Stimulated activated CD4-positive, alpha-beta T cell treated with anti-CD3 and anti-CD28 coated beads, Interleukin-15, amount 100 ng/mL, for 1 hour (primary cell): ENCODE measurements at places on chromosomes 2 and 18.

DNA sequence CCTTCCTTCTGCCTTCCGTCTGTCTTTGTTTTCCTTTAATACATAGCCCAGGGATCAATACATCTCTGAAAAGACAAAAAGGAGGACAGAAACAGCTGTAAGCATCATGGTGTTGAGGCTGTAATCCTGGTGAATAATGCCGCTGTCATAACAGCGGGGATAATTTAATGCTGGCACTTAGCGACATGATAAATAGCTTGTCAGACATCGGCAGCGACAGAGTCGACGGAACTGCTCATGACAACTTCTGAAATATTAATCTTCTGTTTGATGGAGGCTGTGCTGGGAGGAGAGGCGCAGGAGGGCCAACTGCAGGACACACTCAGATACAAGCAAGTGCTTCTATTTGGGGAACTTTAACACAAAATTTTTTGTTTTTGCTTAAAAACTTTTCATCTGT is 602.2 kb downstream of the GALR1 start:
- no peak for DNase-seq

DNA sequence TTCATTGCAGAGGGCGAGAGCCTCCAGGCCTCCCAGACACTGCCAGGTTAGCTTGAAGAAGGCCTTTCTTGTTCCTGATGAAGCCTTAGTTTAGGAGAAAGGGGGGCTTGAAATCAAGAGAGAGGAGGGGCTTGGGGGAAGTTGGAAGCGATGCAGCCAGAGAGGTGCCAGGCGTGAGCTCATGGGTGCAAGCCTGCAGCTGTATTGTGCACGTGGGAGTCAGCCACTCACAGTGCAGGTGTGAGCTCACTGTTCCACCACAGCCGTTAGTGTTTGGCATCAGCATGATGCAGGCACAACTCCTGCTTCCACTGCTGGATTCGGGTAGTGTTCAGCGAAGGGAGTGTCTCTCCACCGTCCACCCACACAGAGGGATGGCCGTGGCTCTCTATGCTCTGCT is 68.4 kb upstream of the ALPP start:
- DNase-seq, result no peak

- no peak for DNase-seq
These were observed 82.6 kb downstream of the ASB1 start for GRCh38 chr2:238509151-238509835.

DNA sequence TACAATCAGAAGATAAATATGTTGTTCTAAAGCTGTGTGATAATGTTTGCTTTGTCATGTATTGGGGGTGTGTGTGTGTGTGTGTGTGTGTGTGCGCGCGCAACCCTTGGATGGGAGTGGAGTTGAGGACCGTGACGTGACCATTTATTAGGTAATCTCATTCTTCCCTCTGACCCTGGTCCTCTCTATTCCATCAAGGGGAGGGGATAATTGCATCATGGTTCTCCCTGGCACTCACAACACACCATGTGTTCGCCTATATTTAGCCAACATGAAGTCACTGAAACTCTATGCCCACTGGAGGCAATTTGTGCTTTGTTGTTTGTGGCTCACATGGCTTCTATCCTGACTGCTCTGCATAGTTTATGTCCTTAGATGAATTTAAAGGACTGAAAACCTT is 79.8 kb upstream of the LRPPRC start:
- DNase-seq, result no peak

DNA sequence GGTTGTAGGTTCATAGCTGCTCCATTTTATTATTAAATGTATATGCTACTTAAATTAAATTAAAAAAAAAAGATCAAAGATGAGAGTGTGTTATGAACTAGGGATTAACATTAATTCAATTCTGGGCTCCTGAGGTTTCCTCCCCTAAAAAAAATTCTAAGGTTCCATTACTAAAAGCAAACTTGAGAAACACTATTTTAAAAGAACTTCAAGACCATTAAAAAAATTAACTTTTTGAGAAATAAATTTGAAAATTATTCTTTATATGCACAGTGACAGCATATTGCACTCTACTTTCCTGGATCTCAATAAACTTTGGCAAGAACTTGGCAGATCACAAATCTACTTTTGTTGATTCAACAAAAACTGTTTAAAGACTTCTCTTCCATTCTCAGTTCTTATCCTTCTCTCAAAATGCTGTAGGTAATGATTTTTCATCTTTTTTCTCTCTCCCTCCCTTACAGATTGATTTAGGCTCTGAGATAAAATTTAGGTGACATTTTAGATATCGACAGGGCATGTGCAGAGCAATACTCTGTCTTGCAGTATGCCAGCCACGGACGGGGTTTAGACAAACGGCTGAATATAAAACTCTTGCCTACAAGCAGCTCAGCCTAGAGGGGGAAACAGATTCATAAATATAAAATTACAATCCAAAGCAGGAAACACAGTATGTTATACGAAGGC is 592 bp upstream of the MARS2 start:
- DNase-seq, result no peak

DNA sequence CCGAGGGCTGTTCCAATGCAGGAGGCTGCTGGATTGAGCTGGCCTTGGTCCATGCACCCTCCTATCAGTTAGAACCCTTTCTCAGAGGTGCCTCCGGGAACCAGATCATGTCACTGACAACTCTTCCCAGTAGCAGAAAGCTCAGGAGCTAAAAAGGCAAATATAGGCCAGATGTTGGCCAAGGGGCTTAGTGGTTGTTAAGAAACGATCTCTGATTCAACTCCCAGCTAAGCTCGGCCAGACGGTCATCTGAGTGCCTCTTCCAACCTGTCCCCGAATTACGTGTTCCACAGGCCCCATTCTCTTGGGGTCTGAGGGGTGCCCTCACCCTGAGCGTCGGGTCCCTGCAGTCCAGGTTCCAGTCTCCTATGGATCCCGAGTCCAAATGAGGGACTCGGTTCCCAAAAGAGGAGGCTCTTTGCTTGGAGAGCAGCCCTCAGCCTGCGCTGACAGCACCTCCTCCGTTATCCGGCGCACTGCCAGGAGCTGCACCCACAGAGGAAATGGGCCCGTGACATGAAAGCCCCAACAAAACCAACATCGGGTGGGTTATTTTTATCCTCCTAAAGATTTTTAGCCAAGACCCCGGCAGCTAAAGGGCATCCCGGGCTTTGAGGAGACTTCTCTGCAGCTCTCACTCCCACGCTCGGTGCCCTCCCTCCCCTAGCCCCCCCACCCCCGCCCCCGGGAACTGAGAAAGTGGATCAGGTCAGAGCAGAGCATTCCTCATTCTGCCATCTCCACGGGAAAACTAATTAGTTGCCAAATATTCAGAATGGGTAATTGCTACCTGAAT is 106.6 kb upstream of the ID2 start:
- no peak for DNase-seq

- no peak for DNase-seq
These were observed 176.0 kb upstream of the NDUFV2 start for GRCh38 chr18:8926464-8926863.

DNA sequence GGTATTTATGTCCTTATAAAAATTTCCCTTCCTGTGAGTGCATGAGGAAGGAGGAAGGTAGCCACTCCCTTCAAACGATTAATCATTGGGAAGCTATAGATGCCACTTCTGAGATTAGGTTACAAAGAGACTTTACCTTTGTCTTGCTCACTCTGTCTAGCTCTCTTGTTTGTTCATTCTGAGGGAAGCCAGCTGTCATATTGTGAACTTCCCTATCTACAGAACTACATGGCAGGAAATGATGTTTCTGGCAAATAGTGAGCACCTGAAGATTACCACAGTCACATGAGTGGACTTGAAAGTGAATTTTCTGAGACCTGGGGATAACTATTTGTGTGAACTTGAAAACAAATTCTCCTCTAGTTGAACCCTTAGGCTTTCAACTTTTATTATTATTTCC is 776.8 kb downstream of the CCDC85A start:
- DNase-seq, result no peak

- no peak for DNase-seq
These were observed 8.1 kb upstream of the CCDC74B start for GRCh38 chr2:130152816-130153595.

GRCh38 chr2:85409845-85410583 is at the start of gene CAPG:
TSS of gene CAPG (minus strand) at chr2:85410366. CDS start at chr2:85402145, 8,221 bp downstream.
- DNase-seq, result no peak

DNA sequence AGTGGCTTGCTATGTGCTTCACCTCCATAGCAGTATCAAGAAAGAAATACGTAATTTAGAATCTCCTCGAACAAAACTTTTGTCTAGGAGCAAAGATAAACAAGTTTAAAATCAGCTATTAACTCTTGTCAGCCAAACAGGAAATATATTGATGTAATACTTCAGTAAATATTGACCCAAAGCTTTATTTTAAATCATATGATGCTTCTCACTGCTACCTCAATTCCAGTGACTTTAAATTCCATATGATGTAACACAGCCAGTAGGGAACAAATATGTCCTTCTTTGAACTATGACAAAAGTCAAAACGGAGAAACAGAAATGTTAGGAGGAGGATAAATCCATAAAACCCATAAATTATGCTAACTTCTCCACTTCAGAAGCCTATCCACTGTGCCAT is 7.2 kb downstream of the RNF103 start:
- DNase-seq, result no peak

DNA sequence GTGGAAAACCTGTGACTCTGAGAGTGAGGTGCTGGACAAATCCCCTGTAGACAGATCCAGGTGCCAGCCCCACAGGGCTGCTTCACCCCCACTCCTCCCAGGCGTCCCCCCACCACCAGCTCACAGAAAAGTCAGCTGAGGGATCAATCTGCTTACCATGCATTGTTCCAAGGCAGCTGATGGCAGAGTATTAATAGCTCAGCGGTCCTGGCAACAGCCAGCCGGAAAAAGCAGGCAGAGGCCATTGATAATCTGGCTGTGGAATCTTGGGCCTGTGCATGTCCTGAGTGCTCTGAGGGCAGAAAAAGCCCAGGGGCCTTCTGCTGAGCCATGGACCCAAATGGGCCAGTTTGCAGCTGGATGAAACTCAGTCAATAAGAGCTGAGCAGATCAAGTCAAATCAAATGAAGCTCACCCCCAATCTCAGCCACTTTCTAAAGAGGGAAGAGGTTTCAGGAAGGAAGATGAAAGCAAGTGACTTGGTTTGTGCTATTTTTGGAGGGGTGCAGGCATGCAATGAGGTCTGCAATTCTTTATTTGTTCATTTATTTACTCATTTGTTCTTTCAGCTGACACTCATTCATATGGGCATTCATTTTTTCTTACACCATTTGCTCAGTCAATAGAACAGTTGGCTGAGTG is 63.4 kb downstream of the GYPC start:
- DNase-seq, result no peak

GRCh38 chr18:38941711-38942561 is 1376.3 kb upstream of the CELF4 start:
- no peak for DNase-seq

DNA sequence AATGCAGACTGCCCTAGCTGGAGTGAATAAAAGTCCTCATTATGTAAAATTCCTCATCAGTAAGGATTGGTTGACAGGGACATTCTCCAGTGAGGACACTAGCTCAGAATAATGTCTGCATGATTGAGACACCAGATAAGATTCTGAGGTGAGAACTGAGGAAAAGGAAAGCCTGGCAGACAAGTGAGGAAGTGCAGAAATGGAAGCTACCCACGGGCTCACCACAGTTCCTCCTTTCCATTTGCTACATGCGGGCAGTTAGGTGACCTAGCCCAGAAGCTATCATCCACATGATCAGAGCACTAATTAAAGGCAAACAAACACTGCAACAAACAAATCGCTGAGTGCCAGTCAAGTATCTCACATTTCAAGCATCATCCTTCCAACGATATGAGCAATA is 27.7 kb downstream of the NETO1 start:
- no peak for DNase-seq

- DNase-seq, result no peak
These were observed 212.6 kb downstream of the TNS1 start for GRCh38 chr2:217790195-217790594.

DNA sequence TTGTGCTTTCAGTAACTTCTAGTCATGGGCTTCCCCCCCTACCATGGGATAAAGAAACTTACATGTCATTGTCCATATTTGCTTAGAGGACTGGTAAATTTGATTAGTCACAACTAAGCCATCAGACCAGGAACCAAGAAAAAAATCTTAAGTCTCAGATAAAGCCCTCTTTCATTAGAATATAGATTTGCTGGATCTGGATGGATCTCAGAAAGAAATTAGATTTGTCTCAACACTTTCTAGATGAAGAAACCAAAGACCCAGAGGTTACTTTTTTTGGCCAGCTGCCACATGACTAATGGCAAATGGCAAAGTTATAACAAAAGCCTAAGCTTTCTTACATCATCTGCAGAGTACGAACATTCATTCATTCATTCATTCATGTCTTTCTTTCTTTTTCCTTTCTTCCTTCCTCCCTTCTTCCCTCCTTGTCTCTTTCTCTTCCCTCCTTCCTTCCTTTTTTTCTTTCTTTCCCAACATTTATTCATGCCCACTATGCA is 60.2 kb downstream of the CDCA7 start:
- DNase-seq, result no peak

GRCh38 chr18:4016391-4017049 is 438.6 kb downstream of the DLGAP1 start:
- no peak for DNase-seq

DNA sequence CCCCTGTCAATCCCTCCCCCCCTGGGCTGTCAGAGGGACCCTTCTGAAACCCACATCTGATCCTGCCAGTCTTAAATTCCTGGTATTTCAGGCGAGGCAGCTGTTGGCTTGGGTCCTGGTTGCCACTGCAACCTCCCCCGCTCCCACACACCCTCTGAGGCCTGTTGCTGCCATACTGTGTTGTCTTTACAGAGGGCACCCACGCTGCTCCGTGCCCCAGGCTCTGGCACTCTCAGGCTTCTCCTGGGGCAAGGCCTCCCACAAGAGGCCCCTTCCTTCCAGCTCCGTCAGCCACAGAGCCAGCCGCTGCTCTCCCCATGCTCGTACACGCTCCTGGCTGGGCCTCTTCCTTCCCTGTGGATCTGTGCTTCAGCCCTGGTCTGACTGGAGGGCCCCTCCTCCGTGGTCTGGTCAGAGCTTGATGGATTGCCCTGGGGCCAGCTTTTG is 8.6 kb downstream of the CABLES1 start:
- no peak for DNase-seq

GRCh38 chr2:101238930-101239759 is 13.5 kb upstream of the CNOT11 start:
- no peak for DNase-seq

- no peak for DNase-seq
These were observed 20.0 kb upstream of the FBLN7 start for GRCh38 chr2:112118148-112118547.

- DNase-seq, result no peak
These were observed 222.3 kb downstream of the SMAD2 start for GRCh38 chr18:47708206-47708605.

DNA sequence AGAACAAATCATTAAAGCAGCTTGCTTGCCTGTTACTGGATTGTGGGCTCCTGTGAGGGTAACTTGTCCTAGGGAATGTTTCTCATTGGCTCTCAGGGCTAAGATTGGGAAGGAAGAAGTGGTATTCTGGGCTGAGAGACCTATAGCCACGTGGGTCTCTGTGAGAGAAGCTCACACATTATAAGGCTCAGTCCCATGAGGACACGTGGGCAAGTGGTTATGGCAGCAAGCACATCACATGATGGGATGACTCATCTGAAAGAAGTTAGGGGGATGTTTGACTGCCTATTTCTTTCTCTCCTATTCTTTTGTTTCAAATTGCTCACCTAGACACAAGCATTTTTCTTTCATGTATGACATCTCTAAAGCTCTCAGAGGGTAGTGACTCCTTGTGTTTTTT is 418.0 kb upstream of the ST6GAL2 start:
- no peak for DNase-seq

GRCh38 chr2:212266297-212266696 is 272.3 kb downstream of the ERBB4 start:
- DNase-seq, result no peak

- peak; percentile 22 for DNase-seq
These were observed 18.8 kb downstream of the TEX44 start for GRCh38 chr2:231611273-231612108.

- DNase-seq, result no peak
These were observed 75.9 kb upstream of the PID1 start for GRCh38 chr2:229346816-229347540.
